Natural killer cell treated with Interleukin-12 subunit alpha and Interleukin-12 subunit beta and Interleukin-15 and Interleukin-18, amount 100 ng/mL, for 72 hours (primary cell): ENCODE measurements at places on chromosomes 6 and 20. TPM values are rescaled to one million over a fixed set of nuclear protein-coding genes. Genes with fewer than 3 reads are reported as not detected.

DNA sequence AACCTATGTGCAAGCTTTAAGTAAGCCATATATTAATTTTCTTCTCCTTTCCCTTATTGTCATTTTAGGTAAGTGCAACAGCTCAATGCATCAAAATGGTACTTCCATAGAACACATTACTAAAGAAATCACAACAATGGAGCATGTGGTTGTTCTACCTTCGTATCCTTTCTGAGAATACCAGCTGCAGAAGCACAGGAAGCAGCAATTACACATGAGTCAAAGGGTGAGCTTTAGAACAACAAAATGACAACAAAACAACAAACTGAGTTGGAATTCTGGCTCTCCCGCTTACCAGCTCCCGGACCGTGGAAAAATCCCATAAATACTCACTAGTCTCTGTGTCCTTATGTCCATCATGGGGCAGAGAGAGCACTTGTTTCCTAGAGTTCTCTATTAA is 108.9 kb downstream of the BCAS1 start:
- no peak for DNase-seq

The CLVS2 gene
- total RNA-seq: not detected

- no peak for DNase-seq
Observed at GRCh38 chr20:45047581-45048119, 53.3 kb downstream of the KCNS1 start.

The CFB gene
- total RNA-seq: 0.33 TPM

DNA sequence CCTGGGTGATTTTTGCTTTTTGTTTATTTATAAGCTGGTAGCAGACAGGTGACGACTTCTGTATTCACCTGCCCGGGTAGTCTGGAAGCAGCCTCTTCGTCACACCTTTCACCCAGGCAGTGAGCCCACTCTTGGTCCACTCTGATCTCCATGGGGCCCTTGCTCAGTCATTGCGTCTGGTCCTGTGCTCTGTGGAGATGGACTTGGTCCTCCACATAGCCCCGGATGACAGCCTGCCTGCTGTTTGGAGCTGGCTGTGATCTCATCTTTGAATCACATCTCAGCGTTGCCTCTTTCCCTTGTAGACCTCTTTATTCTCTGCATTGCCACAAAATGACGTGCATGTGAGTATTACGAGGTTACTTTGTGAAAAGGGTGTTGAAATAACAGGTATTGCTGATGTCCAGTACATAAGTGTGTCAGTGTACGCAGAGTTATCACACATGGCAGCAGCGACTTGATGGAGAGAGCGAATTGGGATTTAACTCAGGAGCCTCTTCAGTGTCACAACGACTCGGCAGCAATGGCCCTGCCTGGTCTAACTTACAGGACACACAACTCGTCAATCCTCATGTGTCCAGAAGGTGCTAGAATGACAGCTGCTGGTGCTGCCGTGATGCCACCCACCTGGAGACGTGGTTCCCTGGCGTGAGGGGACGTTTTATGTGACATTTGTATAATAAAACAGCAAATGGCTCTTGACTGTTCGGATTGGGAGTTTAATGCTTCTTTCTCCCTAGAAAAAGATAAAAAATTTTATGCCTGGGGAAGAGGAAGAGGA is 24.2 kb upstream of the FRMD1 start:
- DNase-seq: no peak

GRCh38 chr6:65998544-65998943 is 291.5 kb upstream of the EYS start:
- no peak for DNase-seq

GRCh38 chr20:59309218-59309617 is 8.8 kb downstream of the EDN3 start:
- no peak for DNase-seq

The HCRTR2 gene
- not detected for total RNA-seq

The GINS1 gene
- total RNA-seq: 17.6 TPM

DNA sequence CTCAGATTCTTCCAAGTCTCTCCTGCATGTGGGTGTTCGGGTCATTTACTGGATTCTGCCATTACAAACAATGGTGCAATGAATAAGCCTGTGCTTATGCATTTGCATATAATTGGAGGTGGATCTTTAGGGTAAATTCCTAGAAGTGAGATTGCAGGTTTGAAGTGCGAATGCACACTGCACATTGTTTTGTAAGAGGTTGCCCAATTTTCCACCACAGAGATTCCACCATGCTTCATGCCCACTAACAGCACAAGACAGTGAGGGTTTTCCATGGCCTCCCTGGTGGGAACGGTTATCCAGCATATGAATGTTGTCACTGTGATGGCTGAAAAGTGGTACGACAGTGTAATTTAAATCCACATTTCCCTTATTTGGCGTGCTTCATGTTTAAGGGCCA is 178.8 kb upstream of the PMEPA1 start:
- DNase-seq: peak; percentile 56
